ENCODE measurements at places on chromosomes 2 and 18. TPM values are rescaled to one million over a fixed set of nuclear protein-coding genes. Genes with fewer than 3 reads are reported as not detected.

DNA sequence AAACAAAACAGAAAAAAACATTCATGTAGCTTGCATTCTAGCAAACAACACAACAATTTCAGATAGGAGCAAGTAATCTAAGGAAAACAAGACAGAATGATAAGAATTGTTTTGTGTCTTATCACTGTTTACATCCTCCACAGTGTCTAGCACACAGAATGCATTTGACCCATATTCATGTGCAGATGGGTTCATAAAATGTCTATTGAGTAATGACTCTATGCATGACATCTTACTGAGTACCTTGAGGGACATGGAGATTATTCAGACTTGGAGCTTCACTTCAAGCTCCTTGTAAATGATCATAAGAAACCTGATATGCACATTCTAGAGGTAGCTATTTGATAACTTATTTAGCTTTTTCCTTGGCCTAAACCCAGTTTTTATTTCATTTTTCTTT lies 69.0 kb downstream of the DTNA start:
- DNase-seq = no peak
- H3K4me1 ChIP-seq = peaks cover 2% of the 10 kb centered on the region

DNA sequence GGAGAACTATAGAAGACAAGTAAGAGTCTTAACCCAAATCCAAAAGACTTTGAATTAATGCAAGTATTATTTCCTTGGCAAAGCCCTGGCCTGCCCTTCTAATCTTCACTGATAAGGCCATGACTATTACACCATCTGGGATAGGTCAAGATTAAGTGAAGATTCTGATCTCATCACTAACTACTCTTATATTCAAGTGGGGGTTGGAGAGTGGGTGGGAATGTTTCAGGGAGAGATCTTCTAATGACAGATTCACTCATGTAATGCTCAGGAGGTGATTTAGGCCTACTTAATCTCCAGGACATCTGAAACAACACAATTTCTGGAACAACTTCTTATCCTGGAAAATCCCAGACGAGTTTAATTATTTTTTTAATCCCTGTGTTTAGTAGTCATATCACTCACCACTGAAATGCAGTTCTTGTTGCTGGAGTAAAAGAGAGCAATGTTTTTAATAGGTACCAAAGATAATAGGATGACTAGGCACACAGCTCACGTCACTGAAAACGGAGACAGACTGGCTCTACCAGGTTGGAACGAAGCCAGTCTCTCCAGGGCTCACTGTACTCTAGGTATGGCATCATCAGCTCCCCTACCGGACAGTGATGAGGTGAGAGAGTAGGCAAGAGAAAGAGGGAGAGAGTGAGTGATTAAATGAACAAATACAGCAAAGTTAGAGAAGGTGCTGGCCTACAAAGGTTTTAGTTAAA lies 133.1 kb downstream of the NCKAP5 start:
- no peak overlapping the region for H3K4me3 ChIP-seq
- H3K36me3 ChIP-seq = no peaks in the 10 kb centered on the region
- H3K4me1 ChIP-seq = no peaks in the 10 kb centered on the region
- DNase-seq = no peak
- H3K27me3 ChIP-seq = no peaks in the 10 kb centered on the region

DNA sequence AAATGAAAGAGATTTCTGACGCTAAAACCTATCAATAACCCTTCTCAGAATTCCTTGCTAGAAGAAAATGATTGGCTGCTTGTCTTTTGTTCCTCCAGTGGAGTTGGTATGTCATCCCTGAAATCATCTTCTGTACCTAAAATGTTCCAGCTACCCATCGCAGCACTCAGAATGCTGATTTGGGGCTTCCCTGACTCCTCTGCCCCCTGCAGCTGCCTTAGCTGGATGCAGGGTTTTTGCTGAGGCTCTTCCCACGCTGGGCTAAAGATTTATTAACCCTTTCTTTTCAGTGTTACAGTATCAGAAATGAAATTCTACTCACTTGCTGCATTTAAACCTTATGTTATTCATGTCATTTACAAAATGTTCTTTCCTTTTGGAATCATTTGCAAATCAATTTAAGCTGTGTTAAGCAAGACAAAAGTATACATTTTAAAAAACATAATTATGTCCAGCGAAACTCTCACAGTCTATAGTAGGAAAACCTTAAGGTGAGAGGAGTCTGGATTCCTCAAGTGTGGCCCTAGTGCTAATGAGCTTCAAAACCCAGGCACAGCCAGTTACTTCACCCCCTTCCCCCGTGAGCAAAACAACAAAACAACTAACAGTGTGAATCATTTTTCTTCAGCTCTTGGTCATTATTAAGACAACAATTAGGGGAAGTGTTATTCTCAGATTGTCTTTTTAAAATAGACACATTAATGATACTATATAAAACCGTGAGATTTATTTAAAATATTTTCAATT lies 32.8 kb downstream of the PKP4 start:
- no peaks in the 10 kb centered on the region for H3K36me3 ChIP-seq
- peak; percentile 29 for DNase-seq
- H3K27ac ChIP-seq = no peak overlapping the region
- no peaks in the 10 kb centered on the region for H3K4me1 ChIP-seq

DNA sequence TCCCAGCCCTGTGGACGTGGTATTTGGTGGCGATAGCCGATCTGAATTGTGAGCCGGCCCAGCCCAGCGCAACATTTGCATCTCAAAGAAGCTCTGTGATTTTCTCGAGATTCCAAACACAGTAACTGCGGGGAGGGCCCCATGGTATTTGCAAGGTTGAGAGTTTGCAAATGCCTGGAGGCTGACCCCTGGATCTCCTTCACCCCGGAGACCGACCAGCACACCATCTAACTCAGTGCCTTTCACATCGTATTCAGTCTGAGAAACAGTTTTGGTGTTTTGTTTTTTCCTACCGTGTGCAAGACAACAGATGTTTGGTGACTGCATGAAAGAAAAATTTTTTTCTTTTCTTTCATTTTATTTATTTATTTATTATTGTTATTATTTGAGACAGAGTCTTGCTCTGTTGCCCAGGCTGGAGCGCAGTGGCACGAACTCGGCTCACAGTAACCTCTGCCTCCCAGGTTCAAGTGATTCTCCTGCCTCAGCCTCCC lies 40.3 kb downstream of the MYCN start:
- no peaks in the 10 kb centered on the region for H3K27me3 ChIP-seq
- no peaks in the 10 kb centered on the region for H3K36me3 ChIP-seq
- no peak overlapping the region for H3K27ac ChIP-seq
- peaks cover 40% of the 10 kb centered on the region for H3K4me1 ChIP-seq
- H3K4me3 ChIP-seq = no peak overlapping the region

GRCh38 chr2:195319112-195319460 lies 337.9 kb upstream of the SLC39A10 start:
- H3K4me3 ChIP-seq = no peak overlapping the region
- no peaks in the 10 kb centered on the region for H3K27me3 ChIP-seq
- no peaks in the 10 kb centered on the region for H3K4me1 ChIP-seq
- no peak overlapping the region for H3K27ac ChIP-seq

GRCh38 chr2:157197848-157198247 lies 59.7 kb upstream of the GALNT5 start:
- no peak overlapping the region for H3K27ac ChIP-seq
- H3K4me1 ChIP-seq = no peaks in the 10 kb centered on the region
- no peak overlapping the region for H3K4me3 ChIP-seq
- no peak for DNase-seq

- H3K4me3 ChIP-seq = no peak overlapping the region
- H3K4me1 ChIP-seq = peaks cover 11% of the 10 kb centered on the region
- H3K27ac ChIP-seq = no peak overlapping the region
- H3K36me3 ChIP-seq = no peaks in the 10 kb centered on the region
- H3K27me3 ChIP-seq = no peaks in the 10 kb centered on the region
These were observed 80.9 kb upstream of the BCL2L11 start for GRCh38 chr2:111039628-111040383.

DNA sequence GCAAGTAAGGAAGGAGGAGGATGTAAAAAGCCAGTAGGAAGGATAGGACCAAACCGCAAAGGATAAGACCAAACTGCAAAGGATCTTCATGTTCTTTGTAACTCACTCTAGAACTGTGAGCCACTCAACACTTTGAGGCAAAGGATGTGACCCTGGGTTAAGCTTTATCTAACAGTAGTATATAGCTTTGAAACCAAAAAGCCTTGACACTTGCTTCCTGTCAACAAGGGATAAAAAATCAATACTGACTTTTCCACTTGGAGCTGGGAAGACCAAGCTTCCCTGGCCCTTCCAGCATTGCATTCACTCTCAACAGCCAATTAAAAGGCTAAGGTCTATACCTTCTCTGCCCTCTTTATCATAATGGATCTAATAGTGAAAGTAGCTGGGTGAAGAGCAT lies 22.0 kb downstream of the KANSL3 start:
- DNase-seq = no peak
- no peaks in the 10 kb centered on the region for H3K4me1 ChIP-seq
- H3K36me3 ChIP-seq = peaks cover 47% of the 10 kb centered on the region
- H3K27ac ChIP-seq = no peak overlapping the region
- no peak overlapping the region for H3K4me3 ChIP-seq

DNA sequence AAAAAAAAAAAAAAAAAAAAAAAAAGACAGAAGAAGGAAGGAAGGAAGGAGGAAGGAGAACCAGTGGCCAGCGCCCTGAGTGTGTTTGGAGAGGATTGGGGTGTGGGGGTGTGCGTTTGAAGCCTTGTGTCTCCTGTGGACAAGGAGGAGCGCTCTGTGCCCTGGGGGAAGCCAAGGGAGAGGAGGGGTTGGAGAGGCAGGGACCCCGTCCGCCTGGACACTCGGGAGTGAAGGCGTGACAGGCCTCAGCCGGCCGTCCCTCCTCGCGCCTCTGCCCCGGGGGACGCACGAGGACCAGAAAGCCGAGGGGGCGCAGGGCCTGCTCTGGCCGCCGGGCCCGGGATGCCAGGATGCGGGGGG lies 44.9 kb downstream of the SERTAD2 start:
- H3K27me3 ChIP-seq = peaks cover 9% of the 10 kb centered on the region
- no peaks in the 10 kb centered on the region for H3K36me3 ChIP-seq
- peaks cover 26% of the 10 kb centered on the region for H3K4me1 ChIP-seq
- DNase-seq = no peak
- no peak overlapping the region for H3K4me3 ChIP-seq

- no peaks in the 10 kb centered on the region for H3K27me3 ChIP-seq
- no peak overlapping the region for H3K27ac ChIP-seq
- H3K4me1 ChIP-seq = no peaks in the 10 kb centered on the region
- no peak overlapping the region for H3K4me3 ChIP-seq
These were observed 207.7 kb upstream of the CTAGE1 start for GRCh38 chr18:22625406-22625805.

DNA sequence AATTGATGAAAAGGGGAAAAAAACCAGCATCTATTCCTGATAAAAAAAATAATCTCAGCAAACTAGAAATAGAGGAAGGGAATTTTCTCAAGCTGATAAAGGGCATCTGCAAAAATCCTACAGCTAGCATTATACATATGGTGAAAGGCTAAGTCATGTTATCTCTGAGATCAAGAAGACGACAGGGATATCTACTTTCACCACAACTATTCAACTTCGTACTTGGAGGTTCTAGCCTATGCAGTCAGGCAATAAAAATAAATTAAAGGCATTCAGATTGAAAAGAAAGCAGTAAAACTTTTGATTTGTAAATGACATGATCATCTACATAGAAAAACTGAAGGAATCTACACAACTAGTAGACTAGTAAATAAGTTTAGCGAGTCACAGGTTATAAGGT lies 58.2 kb downstream of the CAB39 start:
- H3K27me3 ChIP-seq = no peaks in the 10 kb centered on the region
- H3K36me3 ChIP-seq = peaks cover 2% of the 10 kb centered on the region
- no peak overlapping the region for H3K4me3 ChIP-seq
- H3K27ac ChIP-seq = no peak overlapping the region
- H3K4me1 ChIP-seq = no peaks in the 10 kb centered on the region
- DNase-seq = no peak

DNA sequence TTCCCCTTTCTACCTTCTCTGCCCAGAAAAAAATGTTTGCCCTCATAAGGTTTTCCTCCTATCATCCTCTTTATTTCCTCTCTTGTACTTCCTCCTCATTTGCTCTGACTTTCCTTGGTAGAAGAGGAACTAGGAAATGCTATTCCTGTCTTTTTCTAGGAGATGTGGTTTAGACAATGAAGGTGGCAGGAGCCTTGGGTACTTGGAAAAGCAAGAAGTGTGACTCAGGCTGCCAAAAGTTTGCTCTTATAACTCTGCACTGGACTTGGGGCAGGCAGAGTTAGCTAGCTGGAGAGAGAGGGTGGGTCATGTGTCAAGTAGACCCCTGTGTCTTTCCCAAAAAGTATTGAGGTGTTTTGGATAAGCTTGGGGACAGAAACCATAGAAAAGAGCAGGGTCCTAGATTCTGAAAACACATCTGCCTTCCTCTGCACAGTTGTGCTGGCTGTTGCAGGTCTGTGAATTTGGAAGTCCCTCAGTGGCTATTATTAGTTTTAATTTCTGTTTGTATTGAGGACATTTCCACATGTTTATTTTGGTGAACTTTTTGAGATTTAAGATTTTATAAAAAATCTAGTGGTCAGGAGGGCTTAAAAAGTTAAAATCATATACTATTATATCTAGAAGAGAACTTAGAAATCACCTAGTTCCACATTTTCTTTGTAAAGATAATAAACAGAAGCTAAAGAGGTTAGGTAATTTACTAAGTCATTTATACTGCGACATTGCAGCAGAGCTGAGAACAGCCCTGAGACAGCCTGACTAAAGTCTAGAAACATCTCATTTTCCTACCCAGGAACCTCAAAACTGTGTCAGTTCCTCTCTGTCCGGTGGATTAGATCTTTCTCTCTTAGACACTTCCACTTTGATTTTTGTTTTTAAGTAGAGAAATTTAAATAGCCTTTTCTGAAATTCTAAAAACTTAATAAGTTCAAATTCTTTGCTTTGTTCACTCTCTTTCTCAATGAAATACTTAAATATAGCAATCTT lies 16.0 kb downstream of the INSIG2 start:
- no peak for DNase-seq
- no peak overlapping the region for H3K4me3 ChIP-seq

- DNase-seq = no peak
- H3K36me3 ChIP-seq = no peaks in the 10 kb centered on the region
- no peak overlapping the region for H3K4me3 ChIP-seq
- peaks cover 9% of the 10 kb centered on the region for H3K4me1 ChIP-seq
These were observed 293.3 kb downstream of the MTX2 start for GRCh38 chr2:176562359-176563078.

- no peaks in the 10 kb centered on the region for H3K27me3 ChIP-seq
- H3K4me3 ChIP-seq = no peak overlapping the region
- no peak overlapping the region for H3K27ac ChIP-seq
- no peak for DNase-seq
These were observed 61.6 kb downstream of the COPS8 start for GRCh38 chr2:237147317-237147716.

GRCh38 chr18:39299152-39299551 lies 1733.6 kb upstream of the CELF4 start:
- no peak overlapping the region for H3K27ac ChIP-seq
- H3K4me3 ChIP-seq = no peak overlapping the region
- H3K4me1 ChIP-seq = no peaks in the 10 kb centered on the region
- no peak for DNase-seq
- no peaks in the 10 kb centered on the region for H3K36me3 ChIP-seq
- H3K27me3 ChIP-seq = no peaks in the 10 kb centered on the region

- no peak for DNase-seq
- H3K27ac ChIP-seq = no peak overlapping the region
- H3K4me1 ChIP-seq = no peaks in the 10 kb centered on the region
- no peaks in the 10 kb centered on the region for H3K27me3 ChIP-seq
These were observed 20.0 kb downstream of the TMEM127 start for GRCh38 chr2:96245609-96246390.

- no peaks in the 10 kb centered on the region for H3K4me1 ChIP-seq
- no peaks in the 10 kb centered on the region for H3K36me3 ChIP-seq
- no peak overlapping the region for H3K4me3 ChIP-seq
- no peak overlapping the region for H3K27ac ChIP-seq
These were observed 51.6 kb upstream of the ATP8B1 start for GRCh38 chr18:57854726-57855125.

Gene KIAA2012
- 5.4 TPM for polyA plus RNA-seq

Gene IL36G
- 0.29 TPM for polyA plus RNA-seq

Gene LINC00305
- polyA plus RNA-seq = not detected

Gene REL
- polyA plus RNA-seq = 2.8 TPM

Gene ELOA2
- 0.06 TPM for polyA plus RNA-seq

Gene PLGLB1
- 24.4 TPM for polyA plus RNA-seq

Gene COBLL1
- 12.6 TPM for polyA plus RNA-seq
